Coronary artery (tissue), 2 donors: ENCODE measurements at places on chromosomes 11 and 22.

DNA sequence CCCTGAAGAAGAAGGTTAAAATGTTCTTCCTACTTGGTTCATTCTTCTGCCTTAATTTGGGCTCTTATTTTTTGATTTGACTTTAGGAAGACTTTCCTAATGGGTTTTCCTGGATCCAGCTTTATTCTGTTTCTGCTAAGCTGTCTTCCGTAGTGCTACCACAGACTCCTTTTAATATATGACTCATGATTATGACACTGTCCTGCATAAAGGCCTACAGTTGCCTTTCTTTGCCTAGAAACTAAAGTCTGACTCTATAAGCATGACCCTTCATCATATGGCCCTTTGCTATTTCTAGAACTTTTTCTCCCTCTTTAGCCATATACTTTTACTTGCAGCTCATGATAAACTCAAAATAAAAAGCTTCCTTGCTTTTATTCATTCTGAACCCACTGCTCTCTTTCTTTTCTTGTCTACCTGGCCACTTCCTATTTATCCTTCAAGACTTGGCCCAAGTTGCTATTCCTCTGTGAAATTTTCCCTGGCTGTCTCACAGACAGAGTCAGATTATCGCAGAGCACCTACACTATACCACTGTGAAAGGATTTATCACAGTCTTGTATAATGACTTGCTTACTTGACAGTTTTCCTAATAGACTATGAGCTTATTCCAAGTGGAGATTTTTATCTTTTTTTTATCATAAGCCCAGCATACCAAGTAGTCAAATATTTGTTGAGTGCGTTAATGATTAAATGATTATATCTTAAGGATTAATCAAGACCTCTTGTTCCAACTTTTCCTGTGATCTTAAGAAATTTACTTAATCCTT lies 24.7 kb downstream of the TBCEL start:
- no peak for DNase-seq

GRCh38 chr11:91755526-91755925 lies 469.1 kb upstream of the FAT3 start:
- DNase-seq: no peak

GRCh38 chr11:127607487-127608085 lies 607.0 kb upstream of the KIRREL3 start:
- no peak for DNase-seq

GRCh38 chr11:100545970-100546369 lies 141.1 kb upstream of the ARHGAP42 start:
- DNase-seq: no peak

GRCh38 chr22:19674129-19674928 lies 40.0 kb upstream of the SEPTIN5 start:
- no peak for DNase-seq

DNA sequence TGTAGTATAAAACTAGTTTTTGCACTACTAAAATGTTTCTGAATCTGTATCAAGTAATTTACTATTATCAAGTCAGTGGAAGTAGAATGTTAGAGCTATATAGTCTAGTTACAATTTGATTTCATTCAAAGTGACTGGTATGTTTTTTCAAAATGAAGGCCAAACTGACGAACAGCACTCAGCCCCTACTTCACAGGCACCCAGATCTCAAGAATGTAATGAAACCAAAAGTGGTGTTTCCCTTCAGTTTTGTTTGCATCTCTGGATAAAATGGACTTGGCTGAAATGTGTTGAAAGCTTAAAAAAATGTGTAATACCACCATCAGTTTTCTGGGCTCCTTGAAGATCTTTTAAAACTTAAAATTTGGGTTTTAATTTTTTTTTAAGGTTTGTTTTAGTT lies 46.4 kb downstream of the QSER1 start:
- DNase-seq: no peak

DNA sequence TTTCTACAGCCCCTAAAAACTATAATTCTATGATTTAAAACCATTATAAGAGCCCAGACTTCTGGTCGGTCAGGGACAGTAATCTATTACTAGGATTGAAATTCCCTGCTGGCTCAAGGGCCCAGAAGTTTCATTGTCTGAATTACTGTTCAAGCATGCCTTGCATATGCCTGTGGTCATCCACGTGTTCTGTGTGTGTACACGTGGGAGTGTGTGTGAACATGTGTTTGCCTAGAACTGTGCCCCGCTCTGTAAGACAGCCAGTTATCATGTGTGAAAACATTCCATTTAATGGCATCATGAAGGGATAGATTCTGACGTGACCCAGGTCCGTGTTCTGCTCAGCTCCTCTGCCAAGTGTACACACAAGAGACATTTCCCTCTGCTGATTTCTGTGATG lies 189.3 kb upstream of the NECTIN1 start:
- no peak for DNase-seq

GRCh38 chr22:43109921-43110443 lies 568 bp upstream of the BIK start:
- DNase-seq: no peak

- peak; percentile 49 for DNase-seq
These were observed 112.1 kb downstream of the TRIM29 start for GRCh38 chr11:120025606-120026335.

- no peak for DNase-seq
These were observed 66.0 kb upstream of the FTH1 start for GRCh38 chr11:62033191-62034035.

DNA sequence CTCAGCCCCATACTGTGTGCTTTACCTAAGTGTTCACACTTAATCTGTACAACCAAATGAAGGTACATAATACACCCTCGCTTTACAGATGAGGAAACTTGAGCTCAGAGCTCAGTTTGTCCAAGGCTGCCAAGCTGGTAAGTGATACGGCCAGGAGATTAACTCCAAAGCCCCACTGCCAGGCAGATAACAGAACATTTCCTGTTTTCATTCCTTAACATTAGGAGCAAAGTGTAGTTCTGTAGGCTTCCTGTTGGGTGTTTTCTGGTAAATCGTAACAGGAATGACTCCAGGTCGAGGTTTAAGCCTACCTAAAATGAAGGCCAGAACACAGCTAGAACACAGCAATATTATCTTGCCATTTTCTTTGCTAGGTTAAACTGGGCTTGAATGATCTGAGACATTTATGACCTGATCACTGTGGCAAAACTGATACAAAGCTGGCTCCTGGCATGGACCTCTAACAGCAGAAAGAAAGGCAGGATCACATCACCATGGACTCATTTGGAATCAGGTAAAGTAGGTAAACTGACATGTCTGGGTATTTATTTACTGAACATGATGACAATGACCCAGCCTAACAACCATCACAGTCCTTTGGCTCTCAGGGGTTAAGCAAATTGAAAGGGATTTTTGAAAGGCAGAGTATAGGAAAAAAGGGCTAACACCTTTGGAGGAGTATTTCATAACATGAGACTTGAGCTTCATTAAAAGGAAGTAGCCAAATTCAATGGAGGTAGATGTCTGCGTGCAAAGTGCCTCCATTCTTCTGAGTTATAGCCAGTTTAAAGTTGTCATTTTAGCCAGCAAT lies 3.9 kb upstream of the NUP50 start:
- no peak for DNase-seq

GRCh38 chr11:58121096-58121495 lies 4.2 kb downstream of the OR9I1 start:
- DNase-seq: no peak

- DNase-seq: no peak
These were observed 1.8 kb downstream of the PITPNM1 start for GRCh38 chr11:67503119-67504004.

GRCh38 chr11:119450590-119451326 lies 27.8 kb upstream of the THY1 start:
- no peak for DNase-seq

- DNase-seq: no peak
These were observed 6.1 kb upstream of the B3GAT1 start for GRCh38 chr11:134417871-134418840.

GRCh38 chr11:104879514-104880190 lies 18.6 kb downstream of the CASP12 start:
- no peak for DNase-seq

DNA sequence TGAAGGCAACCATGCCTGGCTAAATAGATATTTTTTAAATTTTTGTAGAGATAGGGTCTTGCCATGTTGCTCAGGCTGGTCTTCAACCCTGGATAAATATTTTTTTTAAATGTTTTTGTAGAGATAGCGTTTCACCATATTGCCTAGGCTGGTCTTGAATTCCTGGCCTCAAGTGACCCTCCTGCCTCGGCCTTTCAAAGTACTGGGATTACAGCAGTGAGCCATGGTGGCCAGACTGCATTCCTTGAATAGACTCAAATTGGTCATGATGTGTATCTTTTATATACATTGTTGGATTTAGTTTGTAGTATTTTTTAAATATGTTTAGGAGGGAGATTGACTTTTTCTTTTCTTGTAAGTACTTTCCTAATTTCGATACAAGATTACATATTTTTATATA lies 325.7 kb upstream of the C11orf87 start:
- no peak for DNase-seq

DNA sequence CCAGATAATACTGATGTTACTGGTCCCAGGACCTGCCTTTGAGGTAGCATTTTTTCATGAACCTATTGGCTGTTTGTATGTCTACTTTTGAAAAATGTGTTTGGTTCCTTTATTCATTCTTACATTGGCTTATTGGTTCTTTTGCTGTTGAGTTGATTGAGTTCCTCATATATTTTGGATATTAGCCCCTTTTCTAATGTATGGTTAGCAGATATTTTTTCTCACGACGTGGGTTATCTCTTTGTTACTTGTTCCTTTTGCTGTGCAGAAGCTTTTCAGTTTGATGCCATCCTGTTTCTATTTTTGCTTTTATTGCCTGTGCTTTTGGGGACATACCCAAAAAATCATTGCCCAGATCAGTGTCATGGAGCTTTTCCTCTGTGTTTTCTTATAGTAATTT lies 9.8 kb upstream of the ZNF74 start:
- no peak for DNase-seq

DNA sequence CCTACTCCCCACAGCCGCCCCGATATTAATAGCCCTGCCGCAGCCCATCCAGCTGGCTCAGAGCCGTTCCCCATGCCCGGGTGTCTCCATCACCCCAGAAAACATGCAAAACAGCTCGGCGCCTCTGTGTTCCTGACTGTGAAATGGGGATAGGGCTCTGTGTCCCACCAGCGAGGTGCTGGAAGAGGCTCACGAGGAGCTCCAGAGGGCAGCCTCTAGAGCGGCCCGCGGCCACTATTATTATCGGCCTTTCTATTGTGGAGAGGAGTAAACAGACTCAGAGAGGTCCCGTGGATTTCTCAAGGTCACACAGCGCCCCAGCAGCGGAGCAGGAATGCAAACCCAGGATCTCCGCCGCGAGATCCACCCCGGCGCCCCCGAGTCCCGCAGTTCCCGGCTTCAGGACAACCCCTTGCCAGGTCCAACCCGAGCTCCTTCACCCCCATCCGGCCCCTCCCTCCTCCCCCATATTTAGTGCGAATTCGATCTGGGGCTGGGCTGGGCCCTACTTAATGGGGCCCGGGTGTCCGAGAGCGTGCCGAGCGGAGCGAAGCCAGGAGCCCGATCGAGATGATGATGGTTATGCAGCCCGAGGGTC lies at the start of gene ACTN3:
TSS of gene ACTN3 (plus strand) at position 536 of the 598 bp plus-strand sequence. CDS start at position 571, 35 bp downstream.
- peak; percentile 81 for DNase-seq

GRCh38 chr11:104792861-104793260 lies 105.4 kb downstream of the CASP12 start:
- DNase-seq: no peak

DNA sequence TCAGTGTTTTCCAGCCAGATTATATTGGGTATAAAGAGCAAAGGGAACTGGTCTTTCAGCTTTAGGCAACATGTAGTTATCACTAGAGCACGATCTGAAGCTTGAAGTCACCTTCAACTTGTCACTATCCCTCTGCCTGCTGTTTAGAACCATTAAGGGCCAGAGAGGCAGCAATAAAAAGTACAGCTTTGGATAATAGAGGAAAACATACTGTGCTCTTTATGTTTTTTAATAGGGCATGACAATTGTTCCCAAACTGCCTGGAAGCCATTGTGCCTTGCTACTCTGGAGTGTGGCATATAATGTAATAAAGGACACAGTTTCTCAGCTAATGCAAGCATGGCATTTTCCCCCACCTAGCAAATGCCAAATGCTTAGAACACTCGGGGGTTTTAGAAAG lies 1912.0 kb upstream of the RAG2 start:
- no peak for DNase-seq

- DNase-seq: no peak
These were observed 190.7 kb upstream of the NECTIN1 start for GRCh38 chr11:119919656-119920055.

DNA sequence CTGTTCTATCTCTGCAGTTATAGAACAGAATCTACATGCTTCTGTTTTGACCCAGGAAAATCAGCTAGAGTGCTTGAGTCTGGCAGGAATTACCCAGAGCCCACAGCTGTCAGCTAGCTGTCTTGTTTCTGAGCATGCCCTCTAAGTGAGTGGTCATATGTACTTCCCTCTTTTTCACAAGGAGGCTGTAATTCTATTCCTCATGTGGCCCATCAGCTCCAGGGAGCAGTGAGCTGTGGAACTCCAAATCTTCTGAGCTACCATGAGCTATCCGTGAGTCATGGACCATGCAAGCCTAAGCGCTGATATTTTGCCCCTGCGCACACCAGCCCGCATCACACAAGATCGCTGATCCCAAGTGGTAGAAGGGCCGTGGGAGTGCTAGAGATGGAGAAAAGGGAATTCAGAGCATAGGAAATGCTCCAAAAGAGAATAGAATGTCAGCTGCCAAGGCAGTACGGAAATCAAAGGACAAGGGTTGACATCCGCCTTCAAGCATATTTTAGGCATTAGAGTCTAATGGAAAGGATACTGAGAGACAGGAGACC lies 5.4 kb downstream of the FJX1 start:
- no peak for DNase-seq

GRCh38 chr22:24498824-24499223 lies 3.7 kb downstream of the UPB1 start:
- DNase-seq: no peak

DNA sequence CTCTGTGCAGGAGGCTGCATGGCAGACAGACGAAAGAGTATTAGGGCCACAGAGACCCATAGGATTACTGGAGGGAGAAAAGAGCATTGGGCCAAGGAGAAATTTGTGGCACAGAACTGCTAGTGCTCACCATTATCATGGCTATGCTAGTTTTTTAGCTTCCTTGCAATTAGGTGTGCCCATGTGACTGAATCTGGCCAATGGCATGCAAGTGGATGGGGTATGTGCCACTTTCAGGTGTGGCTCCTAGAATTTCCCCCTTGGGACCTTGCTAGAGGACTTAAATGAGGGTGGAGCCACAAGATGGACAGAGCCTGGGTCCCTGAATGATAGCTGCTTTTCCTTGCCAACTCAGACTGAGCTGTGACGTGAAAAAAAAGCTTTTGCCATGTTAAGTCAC lies 73.9 kb upstream of the TENM4 start:
- no peak for DNase-seq

DNA sequence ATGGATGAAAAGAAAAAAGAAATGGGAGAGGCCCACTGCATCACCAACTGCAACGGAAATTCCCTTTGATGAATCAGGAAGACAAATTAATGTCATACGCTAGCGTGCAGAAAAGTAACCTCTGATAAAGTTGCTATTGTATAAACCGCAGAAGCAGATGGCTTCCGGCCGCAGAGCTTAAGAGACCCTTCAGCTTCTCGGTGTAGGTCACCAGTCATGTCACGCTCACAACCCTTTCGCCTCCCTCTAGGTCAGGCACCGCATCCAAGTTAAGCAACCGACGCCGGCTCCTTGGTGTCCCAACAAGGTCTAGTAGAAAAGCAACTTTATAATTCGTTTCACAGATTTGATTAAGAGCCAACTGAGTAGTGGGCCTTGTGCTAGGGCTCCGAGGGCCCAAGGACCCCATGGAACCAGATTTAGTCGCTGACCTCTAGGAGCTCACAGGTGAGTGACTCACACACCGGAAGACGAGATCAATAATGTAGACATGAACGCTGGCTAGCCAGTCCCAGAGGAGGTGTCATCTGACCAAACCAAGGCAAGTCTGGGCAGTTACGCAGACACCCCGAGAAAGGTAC lies 1.2 kb upstream of the ZFP91 start:
- no peak for DNase-seq

- DNase-seq: no peak
These were observed 760.2 kb downstream of the KCNA4 start for GRCh38 chr11:29256580-29256979.
